Mammary epithelial cell (primary cell): ENCODE measurements at places on chromosomes 2 and 18. TPM values are rescaled to one million over a fixed set of nuclear protein-coding genes. Genes with fewer than 3 reads are reported as not detected.

DNA sequence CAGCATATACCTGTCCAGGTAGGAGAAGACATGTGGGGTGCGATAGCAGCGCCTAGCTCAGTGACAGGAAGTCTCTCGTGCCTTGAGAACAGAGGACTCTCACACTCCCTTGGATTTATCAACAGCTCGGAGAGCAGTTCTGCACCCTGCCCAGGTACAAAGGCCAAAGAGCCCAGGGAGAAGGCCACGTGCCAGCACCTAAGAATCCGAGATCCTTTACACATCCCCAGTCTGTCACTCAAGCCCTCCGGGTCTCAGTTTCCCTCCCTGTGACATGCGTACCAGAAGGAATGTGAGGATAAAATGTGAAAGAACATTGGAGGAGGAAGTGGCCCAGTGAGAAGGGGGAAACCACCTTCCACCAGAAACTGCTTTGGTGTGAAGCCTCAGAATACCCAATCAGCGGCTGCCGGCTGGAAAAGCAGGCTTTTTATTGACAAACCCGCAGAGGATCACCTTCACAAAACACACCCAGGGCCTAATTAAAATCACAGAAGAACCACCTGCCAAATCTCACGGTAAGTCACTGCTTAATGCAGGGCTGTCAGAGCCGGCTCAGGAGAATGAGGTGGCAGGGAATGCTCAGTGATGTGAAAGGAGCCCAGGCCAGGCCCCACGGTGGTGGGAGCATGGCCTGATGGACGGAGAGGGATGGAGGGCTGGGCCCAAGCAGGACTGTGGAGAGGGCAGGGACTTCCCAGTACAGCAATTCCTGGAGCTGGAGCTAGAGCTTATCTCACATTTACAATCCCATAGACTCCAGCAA is 66.3 kb downstream of the MYO5B start:
- DNase-seq: no peak

DNA sequence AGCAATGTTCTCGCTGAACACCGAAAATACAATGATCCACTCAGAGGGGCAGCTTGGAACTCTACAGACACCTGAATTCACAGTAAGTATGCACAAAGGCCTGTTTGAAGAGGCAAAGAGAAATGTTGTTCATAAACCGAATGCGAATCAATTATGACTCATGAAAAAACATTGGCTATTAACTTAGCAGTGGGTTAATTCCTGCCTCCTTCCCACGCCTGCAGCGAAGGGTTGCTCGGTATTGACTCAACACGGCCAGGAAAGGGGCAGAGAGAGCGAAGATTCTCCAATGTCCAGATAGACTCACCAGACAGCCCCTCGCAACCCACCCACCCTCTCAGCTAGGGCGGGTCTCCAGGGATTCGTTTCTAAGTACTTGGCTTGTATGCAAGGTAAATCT is 9.4 kb downstream of the CRACDL start:
- DNase-seq: no peak

ERICH2 gene
- total RNA-seq: 2.4 and 7.2 TPM in 2 replicates

DNA sequence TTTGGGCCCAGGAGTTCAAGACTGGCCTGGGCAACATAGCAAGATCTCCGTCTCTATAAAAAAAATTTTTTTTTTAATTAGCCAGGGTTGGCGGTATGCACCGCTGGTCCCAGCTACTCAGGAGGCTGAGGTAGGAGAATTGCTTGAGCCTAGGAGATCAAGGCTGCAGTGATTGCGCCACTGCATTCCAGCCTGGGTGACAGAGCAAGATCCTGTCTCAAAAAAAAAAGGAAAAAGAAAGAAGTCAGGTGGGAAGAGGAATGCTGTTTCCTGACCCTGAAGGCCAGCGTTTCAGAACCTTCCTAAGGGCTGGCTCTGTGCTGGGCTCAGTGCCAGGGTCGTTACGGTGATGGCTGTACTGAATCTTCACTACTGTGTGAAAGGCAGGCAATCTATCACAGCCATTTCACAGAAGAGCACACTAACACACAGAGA is 35.0 kb upstream of the AGAP1 start:
- DNase-seq: peak; percentile 46

- peak; percentile 21 for DNase-seq
Measured at GRCh38 chr18:14970027-14970426, 222.1 kb downstream of the ANKRD30B start.

GRCh38 chr2:76556018-76556417 is 845.3 kb upstream of the GCFC2 start:
- no peak for DNase-seq

DNA sequence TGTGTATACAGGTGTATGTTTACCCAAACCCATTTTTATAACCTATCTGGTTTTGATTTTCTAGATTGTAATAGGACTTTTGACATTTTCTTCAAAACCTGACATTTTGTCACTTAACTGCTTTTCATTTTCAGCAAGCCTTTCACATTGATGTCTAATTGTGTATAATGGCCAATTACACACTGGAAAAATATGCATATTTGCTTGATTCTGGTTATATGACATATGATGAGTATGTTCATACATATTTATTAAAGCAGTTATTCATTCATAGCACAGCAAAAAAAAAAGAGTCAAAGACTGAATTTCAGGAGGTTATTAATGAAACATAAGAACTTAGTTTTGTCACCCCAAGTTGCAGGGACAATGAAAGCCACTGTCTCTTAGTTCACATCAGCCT is 307.7 kb upstream of the TNP1 start:
- peak; percentile 17 for DNase-seq

EPG5 gene
- total RNA-seq: 44.8 TPM

DNAJC5G gene
- not detected in 2 replicates for total RNA-seq

FEV gene
- not detected in 2 replicates for total RNA-seq

DNA sequence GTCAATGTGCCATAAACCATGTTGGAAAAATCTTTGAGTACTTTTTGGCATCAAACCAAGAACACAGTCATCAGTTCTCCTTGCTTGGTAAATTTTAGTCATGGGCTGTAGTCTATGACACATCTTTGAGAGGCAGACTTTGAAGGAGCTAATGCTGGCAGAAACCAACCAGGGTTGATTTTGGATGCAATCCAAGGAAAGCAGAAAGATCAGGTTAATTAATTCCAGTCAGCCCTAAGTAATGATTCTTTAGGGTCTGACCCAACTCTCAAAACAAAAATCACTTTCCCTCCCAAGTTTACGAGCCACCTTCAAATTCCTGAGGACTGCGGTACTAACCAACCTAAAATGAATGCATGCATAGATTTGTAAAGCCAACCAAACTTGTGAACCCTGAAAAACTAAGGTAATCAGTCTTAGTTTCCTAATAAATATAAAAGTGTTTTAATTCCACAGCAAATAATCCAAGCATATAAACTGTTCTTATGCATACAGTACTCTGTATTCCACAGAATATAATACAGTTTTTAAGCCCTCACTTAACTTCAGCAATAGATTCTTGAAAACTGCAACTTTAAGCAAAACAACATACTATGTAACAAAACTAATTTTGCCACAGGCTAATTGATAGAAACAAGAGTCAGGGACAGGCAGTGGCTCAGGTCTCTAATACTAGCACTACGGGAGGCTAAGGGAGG is 22.0 kb downstream of the AP1S3 start:
- peak; percentile 99 for DNase-seq

QPCT gene
- 14.3 TPM for total RNA-seq

- DNase-seq: peak; percentile 60
Measured at GRCh38 chr18:70431203-70431624, 142.4 kb downstream of the SOCS6 start.

DNA sequence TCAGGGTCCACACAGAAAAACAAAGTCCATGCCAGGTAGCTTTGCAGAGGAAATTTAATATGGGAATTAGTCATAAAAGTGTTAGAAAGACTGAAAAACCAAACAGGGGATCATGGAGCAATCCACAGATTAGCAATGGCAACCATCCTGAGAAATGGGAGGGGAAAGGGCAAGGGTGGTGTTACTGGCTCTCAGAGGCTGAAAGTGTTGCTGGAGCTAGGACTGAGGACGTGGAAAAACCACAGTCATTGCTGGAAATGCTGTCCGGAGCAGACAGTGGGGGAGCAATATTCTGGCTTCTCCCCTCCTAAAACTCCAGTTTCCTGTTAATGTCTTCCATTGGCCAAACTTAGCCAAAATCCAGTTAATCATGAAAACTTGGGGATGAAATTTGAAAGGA is 172.4 kb downstream of the ZBTB7C start:
- DNase-seq: no peak

DNA sequence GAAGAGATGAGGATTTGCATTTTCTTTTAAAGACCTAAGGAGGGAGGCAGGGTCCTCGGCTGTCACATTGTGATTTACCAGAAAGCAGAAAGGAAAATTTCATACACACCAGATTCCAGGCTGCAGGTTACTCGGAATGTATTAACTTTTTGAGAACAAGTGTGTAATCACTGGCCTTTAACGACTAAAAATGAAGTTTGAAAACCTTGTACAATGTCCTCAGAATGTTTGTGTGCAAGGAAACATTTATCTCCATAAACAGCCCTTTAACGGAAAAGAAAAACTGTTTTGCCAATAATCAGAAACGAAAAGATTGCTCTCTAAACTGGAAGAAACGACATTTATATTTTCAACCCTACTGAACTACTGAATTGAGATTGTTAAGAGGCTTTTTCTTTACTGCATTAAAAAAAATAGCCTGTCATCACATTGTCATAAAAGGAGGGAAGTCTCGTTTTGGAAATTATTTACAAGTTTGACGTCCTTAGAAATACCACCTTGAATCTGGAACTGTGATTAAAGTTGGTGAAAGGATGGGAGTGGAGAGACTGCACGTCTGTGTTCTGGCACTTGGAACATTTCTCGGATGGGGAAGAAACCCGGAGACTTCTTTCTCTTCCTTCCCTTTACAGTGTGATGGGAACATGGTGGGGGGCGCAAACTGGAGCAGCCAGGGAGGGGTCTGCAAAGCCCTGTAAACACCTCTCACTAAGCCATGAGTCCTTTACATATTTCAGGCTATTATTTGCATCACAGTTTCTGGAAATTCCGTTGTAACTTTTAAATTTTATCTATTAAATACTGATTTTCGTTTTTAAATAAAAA is 134.1 kb upstream of the SIX3 start:
- no peak for DNase-seq

ALKAL2 gene
- not detected for total RNA-seq

DNA sequence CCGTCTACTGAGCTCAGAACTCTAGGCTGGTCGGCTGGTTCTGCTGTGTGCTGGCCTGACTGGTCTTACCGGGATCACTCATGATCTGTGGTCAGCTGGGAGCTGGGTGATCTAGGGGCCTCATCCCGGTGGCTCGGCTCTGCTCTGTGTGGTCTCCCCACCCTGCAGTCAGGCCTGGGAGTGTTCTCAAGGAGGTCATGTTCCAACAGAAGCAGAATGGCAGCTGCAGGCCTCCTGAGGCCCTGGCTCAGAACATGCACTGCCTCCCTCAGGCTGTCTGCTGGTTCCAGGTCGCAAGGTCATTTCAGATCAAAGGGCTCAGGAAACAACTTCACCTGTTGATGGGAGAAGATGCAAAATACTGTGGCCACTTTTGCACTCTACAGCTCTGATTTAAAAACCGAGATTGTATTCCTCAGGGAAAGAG is 81.1 kb upstream of the RFX8 start:
- DNase-seq: no peak

TOGARAM2 gene
- not detected for total RNA-seq

- no peak for DNase-seq
Measured at GRCh38 chr2:101895819-101896322, 95.9 kb upstream of the IL1R2 start.

- no peak for DNase-seq
Measured at GRCh38 chr2:177247693-177248262, 16.7 kb downstream of the NFE2L2 start.

LYG1 gene
- 0.31 and 0.56 TPM in 2 replicates for total RNA-seq

TYMS gene
- total RNA-seq: 6.8 TPM

DNA sequence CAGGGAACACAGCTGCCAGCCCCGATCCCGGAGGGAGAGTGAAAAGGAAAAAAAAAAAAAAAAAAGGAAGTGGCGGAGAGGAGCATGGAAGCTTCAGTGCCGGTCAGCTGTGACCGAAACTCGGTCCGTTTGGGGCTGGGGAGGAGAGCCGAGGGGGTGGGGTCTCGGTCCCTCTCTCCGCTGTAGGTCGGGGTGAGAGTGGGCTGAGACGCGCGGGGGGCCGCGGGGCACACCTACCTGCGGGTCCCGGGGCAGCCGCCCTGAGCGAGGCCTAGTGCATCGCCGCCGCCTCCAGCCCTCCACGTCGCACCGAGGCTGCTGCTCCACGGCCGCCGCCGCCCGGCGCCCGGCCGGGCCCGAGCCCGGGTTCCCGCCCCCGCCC is 536 bp downstream of the VPS54 start:
- peak; percentile 60 for DNase-seq

DNA sequence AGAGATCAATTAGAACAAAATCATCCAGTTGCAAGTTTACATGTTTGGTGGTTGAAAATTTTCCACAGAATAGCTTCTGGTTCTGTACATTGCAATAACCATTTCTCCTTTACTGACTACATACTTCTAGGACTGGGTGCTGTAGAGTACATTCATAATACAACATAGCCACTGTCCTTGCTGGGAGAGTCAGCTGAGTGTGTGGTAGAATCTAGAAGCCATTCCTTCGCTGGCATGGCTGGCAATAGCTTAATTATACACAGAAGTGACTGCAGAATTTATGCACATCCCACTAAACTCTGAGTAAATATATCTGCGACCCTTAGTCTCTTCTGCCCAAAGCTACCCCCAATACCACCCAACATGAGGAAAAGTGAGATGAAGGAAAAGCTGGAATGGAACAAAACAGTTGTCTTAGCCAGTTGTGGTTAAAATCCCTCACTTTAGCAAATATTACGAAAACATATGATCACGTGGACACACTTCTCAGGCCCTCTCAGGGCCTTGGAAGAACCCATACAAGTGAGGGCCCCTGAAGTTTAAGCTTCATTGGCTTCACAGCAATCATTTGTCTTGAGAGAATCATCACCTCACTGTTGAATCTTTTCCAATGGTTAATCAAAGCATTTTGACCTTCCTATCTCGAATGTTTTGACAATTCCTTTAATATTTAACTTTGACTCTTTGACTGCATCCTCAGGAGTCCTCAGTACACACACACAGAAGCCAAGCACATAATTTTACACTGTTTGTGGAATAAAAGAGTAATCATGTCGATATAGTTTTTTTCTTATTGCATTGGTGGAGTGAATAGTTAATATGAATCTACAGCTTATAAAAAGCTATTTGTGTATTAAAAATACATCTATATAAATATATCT is 225.1 kb downstream of the ZNF385B start:
- no peak for DNase-seq

- no peak for DNase-seq
Measured at GRCh38 chr2:120332384-120332783, 13.6 kb upstream of the INHBB start.

- DNase-seq: no peak
Measured at GRCh38 chr2:78718024-78718423, 307.5 kb upstream of the REG3G start.

DHRS9 gene
- not detected for total RNA-seq
